ENCODE measurements at places on chromosomes 7 and 10. TPM values are rescaled to one million over a fixed set of nuclear protein-coding genes. Genes with fewer than 3 reads are reported as not detected.

- H3K27me3 ChIP-seq: no peaks in the 10 kb centered on the region
- H3K4me1 ChIP-seq: no peaks in the 10 kb centered on the region
- no peak overlapping the region for H3K27ac ChIP-seq
- DNase-seq: no peak
- no peak overlapping the region for H3K4me3 ChIP-seq
Observed at GRCh38 chr10:27680006-27680557, 65.5 kb downstream of the MKX start.

DNA sequence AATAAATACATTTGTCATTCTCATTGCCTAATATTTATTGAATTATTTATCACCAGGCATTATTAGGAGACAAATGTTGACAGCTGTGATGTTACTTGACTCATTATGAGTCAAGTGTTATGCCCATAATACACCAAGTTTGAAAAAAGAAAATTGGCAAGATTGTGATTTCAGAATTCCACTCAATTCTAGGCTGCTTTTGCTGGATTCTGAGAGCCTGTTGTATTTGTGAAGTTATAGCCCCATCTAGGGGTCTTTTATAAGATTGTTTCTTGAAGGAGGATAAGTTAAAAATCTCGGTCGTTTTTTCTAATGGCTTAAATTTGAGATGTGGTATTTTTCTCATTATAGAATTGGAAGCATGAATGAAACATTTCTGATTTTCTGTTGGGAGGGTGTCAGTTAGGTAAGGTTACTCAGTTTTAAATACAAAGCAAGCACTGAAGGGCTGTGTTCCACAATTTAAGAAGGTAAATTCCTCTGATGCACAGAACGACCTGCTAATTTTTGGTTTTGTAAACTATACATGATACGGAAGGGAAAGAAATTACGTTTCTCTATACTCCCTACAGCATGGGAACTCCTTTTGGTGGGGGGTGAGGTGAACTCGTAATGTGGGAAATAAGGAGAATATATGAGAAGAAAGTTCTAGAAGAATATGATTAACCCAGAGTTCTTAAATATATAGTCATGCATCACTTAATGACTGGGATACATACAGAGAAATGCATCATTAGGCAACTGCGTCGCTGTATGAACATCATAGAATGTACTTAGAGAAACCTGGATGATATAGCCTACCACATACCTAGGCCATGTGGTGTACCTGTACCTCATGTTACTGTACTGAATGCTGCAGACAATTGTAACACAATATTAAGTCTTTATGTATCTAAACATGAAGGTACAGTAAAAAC lies 2.6 kb downstream of the STK31 start:
- no peak for DNase-seq
- H3K4me1 ChIP-seq: no peaks in the 10 kb centered on the region

GRCh38 chr7:84701524-84702306 lies 485.1 kb downstream of the SEMA3D start:
- H3K27ac ChIP-seq: no peak overlapping the region
- H3K4me3 ChIP-seq: no peak overlapping the region
- no peaks in the 10 kb centered on the region for H3K27me3 ChIP-seq
- H3K4me1 ChIP-seq: no peaks in the 10 kb centered on the region

DNA sequence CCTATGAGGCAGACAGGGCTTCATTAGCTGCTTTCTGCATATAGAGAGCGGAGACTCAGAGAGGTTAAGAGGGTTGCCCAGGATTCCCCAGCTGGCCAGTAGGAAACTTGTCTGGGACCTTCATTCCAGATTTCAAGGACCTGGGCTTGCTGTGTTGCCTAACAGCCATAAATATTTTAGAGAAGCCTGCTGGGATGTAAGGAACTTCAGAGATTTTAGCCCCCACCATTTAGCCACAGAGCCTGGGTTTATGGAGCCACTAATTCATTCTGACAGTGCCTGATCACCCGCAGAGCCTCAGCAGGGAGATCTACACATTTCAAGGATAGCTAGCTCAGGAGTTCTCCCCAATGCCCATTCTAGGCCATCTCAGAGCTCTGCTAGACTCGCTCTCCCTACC lies 56.6 kb upstream of the TRUB1 start:
- no peaks in the 10 kb centered on the region for H3K36me3 ChIP-seq
- peak; percentile 68 for DNase-seq
- no peaks in the 10 kb centered on the region for H3K4me1 ChIP-seq
- H3K27ac ChIP-seq: no peak overlapping the region
- H3K27me3 ChIP-seq: no peaks in the 10 kb centered on the region
- H3K4me3 ChIP-seq: no peak overlapping the region

DNA sequence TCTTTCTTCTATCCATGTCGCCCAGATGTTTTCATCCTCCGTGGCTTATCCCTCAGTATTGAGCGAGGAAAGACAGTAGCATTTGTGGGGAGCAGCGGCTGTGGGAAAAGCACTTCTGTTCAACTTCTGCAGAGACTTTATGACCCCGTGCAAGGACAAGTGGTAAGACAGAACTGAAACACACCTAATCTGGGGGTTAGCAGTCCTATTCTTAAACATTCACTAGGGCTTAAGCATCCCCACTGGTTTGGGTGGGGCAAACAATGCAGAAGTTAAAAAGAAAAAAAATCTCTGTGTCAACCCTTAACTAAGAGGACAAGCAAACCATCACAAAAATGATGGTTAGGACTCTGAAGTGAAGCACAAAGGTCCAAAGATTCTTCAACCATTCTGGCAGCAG lies 43.8 kb downstream of the SP8 start:
- no peak for DNase-seq
- no peaks in the 10 kb centered on the region for H3K27me3 ChIP-seq
- H3K36me3 ChIP-seq: no peaks in the 10 kb centered on the region

- DNase-seq: no peak
- no peak overlapping the region for H3K4me3 ChIP-seq
- no peaks in the 10 kb centered on the region for H3K4me1 ChIP-seq
Observed at GRCh38 chr10:117271427-117271826, 30.5 kb downstream of the SLC18A2 start.

DNA sequence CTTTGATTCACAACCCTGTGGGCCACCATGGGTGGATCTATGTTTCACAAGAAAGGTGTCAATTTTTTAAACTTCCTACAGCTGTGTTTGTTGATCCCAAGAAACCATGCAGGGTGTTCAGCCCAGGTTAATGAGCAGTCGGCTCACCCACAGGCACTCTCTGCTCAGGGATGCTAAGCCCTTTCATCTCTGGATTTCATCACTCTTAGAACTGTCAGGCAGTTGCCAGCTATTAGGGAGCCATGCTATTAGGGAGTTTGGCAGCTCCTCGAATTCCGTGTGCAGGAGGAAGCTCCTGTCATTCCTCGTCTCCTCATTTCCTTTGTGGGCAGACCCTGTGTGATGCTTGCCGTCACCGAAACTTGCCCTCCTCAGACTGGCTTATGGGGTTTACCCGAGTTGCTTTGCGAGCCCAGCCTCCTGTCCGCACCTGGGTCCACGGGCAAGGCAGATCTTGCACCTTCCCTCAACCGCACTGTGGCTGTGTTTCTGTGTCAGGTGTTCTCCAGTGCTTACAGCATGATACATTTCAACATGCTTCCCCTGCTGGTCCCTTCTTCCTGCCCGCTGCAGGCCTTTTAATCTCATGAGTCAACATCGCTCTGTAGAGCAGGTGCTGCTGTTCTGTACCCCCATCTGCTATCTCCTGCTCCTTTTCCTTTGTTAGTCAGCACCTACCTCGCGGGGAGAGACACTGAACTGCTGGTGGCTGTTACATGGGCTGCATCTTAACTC lies 509.8 kb downstream of the SUGCT start:
- no peak overlapping the region for H3K27ac ChIP-seq
- DNase-seq: no peak
- no peaks in the 10 kb centered on the region for H3K27me3 ChIP-seq
- H3K4me3 ChIP-seq: no peak overlapping the region

DNA sequence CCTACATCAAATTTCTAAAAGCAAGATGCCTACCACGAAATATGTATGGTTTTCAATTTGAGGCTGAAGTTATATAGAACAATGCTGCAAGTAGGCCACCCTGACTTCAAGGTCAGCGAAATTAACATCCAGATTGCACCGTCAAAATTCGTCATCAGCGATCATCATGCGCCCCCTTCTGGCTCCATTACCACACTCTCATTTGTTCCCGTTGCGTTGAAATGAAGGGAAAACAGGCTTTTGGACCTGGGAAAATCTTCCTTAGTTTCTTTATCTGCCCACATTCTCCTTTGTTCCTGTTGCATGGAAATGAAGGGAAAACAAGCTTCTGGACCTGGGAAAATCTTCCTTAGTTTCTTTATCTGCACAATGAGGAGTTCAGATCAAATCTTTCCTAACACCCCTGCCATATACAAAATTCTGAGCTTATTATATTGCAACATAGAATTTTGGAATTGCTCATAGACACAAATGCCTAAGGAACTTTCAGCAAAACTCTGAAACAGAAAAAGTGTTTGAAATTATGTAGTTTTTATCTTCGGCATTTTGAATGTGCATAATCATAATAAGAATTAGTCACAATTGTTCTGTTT lies 98.2 kb upstream of the PRKCQ start:
- no peaks in the 10 kb centered on the region for H3K4me1 ChIP-seq
- H3K36me3 ChIP-seq: no peaks in the 10 kb centered on the region
- no peak overlapping the region for H3K27ac ChIP-seq
- DNase-seq: peak; percentile 39
- no peak overlapping the region for H3K4me3 ChIP-seq

DNA sequence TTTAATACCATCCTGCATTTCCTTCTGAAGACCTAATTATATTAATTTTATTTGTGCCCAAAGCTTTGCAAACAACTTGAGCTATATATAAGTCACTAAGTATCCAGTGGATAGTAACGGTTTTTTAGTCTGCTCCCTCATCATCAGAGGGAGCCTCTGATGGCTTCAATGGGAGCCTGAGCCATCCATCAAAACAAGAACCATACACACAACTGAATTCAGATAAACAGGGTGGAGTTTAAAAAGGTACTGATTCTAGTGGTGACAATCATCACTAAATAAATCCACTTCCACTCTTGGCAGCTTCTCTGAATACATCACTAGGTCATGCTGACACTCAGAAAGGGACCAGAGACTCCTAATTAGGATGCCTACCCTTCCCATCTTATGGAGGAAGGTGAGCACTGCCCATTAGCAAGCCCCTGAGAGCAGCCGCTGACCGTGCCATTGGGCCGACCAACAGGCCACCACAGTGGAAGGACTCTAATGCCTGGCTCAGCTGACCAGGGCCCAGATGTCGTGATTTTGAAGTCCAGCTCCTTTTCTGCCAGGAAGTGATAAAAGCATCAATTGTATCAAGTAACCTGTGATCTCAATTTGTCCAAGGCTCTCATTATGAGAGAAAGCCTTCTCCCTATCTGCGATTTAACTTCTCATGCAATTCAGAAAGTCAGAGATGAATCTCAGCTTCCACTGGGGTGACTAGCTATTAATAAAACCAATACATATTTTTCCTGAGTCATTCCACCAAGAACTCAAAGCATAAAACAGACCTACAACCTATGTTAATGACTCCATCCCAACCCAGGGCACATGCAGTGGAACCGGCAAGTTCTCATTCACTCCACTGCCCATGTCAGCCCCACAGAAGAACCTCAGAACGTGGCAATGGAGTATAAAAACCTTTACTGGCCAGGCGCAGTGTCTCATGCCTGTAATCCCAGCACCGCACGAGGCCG lies 13.1 kb downstream of the VOPP1 start:
- DNase-seq: no peak
- no peaks in the 10 kb centered on the region for H3K36me3 ChIP-seq
- no peaks in the 10 kb centered on the region for H3K27me3 ChIP-seq
- H3K4me3 ChIP-seq: no peak overlapping the region
- no peak overlapping the region for H3K27ac ChIP-seq

DNA sequence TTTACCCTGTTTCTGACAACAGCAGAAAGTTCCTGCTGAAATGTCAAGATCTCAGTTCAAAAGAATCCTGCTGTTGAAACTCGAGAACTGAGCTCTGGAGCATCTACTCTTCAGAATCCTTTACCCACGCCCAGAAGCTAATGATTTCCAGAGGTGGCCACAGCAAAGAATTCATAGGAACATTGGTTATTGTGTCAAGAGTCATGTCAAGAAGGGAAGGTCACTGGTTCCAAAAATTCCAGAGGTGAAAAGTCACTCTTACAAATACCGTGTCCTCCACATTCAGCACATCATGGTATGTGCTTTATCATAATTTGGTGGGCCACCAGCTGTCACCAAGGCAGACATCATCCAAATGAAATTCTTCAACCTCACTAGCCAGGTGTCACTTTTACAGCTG lies 394.4 kb upstream of the NPVF start:
- no peaks in the 10 kb centered on the region for H3K4me1 ChIP-seq
- no peak for DNase-seq
- no peaks in the 10 kb centered on the region for H3K27me3 ChIP-seq
- H3K36me3 ChIP-seq: no peaks in the 10 kb centered on the region

DNA sequence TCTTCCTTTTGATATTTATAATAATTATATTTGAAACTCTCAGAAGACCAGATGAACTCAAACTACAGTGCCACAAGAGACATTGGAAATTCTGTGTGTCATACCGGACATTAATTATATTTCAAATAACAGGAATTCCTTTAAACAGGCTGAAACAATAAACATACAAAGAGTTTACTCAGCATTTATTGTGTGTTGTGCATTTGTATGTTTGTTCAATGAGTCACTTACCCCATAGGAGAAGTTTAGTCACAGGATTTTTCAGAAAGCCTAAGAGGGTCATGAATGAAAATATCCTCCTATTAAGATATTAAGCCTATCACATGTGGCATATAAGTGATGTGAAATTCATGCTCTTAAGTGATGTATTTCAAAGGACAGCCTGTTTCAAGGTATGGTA lies 566.8 kb downstream of the CNTNAP2 start:
- H3K4me1 ChIP-seq: no peaks in the 10 kb centered on the region
- H3K36me3 ChIP-seq: no peaks in the 10 kb centered on the region
- no peak overlapping the region for H3K27ac ChIP-seq
- H3K27me3 ChIP-seq: no peaks in the 10 kb centered on the region
- DNase-seq: no peak

- DNase-seq: no peak
- H3K4me1 ChIP-seq: no peaks in the 10 kb centered on the region
- H3K27ac ChIP-seq: no peak overlapping the region
- peaks cover 32% of the 10 kb centered on the region for H3K27me3 ChIP-seq
- no peaks in the 10 kb centered on the region for H3K36me3 ChIP-seq
Observed at GRCh38 chr7:100966542-100967291, 2.6 kb upstream of the MUC12 start.

The GNG11 gene
- total RNA-seq: 23.1 TPM

The ATP5MK gene
- total RNA-seq: 265 TPM

The SFRP4 gene
- 6.8 TPM for total RNA-seq

The AASS gene
- 24.2 TPM for total RNA-seq

The CRTAC1 gene
- 6.1 TPM for total RNA-seq
